HS-27A (cell line): ENCODE measurements at places on chromosomes 1 and 21.

GRCh38 chr1:245990315-245991022, 516.6 kb downstream of the SMYD3 start:
- no peak for DNase-seq

GRCh38 chr21:40505244-40505643, 341.7 kb downstream of the DSCAM start:
- no peak for DNase-seq

DNA sequence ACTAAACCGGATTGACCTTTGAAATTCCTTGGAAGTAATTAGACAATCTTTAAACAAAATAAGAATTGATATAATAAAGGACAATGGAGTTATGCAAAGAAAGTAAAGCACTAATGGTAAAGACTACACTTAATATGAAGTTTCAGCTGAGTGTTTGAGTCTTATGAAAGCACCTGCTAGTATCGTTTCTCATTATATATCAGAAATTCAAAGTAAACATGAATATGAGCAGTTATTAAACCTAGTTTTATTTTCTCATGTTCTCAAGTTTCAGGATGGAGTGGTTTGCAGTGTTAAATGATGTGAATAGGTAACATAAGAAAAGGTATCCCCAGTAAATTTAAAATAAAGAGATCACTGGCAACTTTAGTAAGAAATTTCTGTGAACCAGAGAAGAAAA, 188.6 kb downstream of the ZP4 start:
- DNase-seq: no peak

DNA sequence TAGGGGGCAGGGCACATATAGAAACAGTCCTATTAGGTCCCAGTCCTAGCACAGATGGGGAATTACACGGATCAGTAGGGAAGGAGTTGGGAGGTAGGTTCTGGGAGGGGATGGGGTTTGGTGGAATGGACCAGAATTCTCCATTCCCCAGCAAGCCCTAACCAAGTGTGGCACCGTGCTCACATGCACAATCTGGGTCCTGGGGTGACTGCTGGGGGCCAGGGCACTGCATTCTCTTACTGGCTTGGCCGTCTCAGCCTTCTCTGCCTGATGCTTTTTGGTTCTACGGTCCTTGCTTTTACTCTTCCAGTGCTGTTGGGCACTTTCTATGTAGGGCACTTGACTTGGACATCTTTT, 53.9 kb downstream of the NENF start:
- no peak for DNase-seq

GRCh38 chr1:14733048-14733778, 134.7 kb downstream of the KAZN start:
- DNase-seq: no peak

GRCh38 chr1:210445485-210445884, 116.8 kb downstream of the HHAT start:
- no peak for DNase-seq
